ENCODE measurements at places on chromosomes 3 and 15.
A peak's percentile ranks its signal among the peaks of the same experiment; 100 is the strongest.

GRCh38 chr15:73964736-73965093 lies 27.4 kb downstream of the STOML1 start:
- peak; percentile 90 for DNase-seq

DNA sequence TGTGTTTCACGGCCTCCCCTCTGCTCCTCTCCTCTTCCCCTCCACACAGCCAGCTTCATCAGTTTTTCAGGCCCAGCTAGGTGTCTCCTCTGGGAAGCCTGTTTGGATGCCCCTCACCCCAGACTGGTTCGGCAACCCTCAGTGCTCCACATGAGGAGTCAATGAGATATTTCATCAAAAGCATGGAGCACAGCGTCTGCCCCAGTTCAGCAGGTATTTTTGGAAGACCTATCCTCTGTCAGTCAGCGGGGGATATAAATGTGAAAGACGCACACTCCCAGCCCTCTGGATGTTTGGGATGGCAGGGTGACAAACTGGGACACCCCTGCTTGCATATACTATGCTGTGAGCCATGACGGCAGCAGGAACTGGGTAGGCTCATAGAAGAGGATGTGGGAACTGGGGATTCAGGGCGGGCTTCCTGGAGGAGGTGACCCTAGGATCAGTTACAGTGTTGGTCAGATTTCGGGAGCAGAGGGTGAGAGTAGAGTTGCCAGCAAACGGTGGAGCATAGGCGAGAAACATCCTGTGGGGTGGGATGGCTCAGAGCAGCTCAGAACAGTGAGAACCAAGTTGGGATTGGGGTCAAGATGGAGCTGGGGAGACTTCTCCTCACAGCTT lies 42.9 kb downstream of the PXYLP1 start:
- no peak for DNase-seq

- peak; percentile 98 for DNase-seq
Observed at GRCh38 chr3:9500108-9501050, 53.2 kb downstream of the LHFPL4 start.

DNA sequence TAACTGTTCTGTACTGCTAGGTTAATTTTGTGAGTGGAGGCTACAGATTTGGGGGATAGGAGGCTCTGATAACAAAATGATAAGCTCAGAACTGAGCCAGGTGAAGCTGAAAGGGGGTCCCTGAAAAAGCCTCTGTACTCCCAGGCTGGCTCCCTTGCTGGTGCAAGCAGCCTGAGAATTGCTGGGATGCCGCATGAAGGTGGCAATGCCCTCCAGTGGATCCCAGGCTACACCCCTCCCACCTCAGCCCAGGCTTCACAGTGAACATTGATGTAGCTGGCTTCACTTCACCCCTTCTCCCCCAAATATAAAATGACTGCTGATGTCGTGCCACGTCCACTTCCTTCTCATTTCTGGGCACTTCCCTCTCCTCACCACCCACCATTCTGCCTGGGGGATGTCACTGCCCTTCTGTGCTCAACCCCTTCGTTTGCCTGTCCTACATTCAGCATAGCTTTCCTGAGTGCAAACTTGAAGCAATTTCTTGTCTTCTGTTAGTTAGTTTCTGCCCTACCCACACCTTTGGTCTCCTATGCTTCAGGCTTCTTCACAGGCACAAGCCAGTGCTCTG lies 9.7 kb upstream of the ARHGEF26 start:
- no peak for DNase-seq

- no peak for DNase-seq
Observed at GRCh38 chr3:119380697-119381096, 82.7 kb downstream of the TMEM39A start.

DNA sequence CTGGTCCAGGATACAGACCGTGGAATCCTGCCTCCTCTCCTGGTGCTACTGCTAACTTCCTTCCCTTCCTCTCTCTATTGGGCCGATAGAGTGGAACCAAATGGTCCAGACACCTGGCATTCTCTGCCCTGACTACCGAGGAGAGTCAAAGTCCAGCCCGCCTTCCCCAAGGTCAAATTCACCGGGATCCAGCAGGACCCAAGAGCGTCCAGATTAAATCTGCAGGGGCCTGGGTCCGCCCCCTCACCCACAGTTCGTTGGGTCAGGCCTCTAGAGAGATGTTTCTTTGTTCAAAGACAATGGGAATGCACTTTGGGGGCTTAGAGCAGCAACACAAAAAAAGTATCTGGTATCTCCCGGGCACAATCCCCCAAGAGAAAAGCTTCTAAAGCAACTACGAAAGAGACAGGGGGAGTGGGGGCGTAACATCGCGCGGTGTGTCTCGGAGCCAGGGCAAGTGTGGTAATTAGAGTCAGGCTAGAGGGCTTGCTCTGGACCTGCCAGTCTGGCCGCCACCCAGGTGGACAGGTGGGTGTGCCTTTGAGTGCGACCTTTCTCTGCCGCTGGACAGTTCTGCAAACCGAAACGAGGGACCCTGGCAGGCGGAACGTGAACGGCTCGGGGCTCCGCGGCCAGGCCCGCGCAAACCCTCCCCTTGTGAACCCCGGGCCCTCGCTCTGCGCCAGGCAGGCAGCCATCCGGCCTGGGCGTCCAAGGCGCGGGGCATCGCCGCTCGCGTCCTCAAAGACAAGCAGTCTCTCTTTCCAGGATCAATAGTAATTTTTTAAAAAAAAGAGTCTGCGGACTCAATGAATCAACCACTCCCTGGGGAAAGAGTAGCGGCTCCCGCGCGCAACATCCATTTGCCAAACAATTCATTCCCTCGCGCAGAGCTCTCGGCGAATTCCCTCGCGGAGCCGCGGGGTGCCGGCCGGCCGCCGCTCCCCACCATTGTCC lies 806 bp downstream of the KLHL25 start:
- DNase-seq = peak; percentile 94

- DNase-seq = no peak
Observed at GRCh38 chr3:42901073-42901415, 4.9 kb upstream of the ZNF662 start.

DNA sequence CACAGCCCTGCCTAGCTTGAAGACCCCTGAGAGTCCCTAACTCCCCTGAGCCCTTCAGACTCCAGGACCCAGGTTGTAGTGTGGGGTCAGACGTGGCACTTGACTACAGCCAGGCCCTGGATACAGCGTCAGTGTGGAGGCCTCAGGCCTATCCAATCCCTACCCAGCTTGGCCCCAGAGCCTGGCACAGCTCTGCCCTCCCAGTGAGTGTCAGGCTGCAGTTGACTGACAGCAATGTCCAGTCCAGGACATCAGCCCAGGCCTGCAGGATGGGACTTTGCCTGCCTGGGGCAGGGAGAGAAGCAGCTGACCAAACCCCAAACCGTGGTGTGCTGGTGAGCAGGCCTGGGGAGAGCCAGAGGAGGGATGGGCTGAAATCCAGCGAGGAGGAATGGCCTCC lies 27.3 kb downstream of the KLF13 start:
- peak; percentile 86 for DNase-seq

- no peak for DNase-seq
Observed at GRCh38 chr15:68990231-68990991, 24.1 kb upstream of the NOX5 start.

DNA sequence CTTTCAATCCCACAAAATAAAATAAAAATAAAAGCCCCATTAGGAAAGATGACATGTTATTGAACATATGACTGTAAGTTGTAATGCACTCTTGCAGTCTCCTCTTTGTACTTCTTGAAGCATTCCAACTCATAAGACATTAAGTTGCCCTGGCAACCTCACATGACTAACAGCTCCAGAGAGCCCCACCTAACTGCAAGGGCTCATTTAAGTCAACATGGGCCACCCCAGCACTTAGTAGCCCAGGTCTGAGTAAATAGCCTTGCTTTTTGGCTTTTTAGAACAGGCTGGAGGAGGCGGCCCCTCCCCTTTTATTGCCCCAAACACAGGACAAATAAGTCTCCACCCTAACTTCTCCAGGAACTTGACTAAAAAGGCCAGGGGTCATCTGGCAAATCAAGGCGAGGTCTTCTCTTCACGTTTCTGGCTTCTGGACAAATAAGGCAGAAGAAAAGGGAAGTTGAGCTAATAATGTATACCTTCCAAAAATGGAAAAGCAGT lies 135.1 kb downstream of the TMCO5A start:
- DNase-seq = peak; percentile 93

GRCh38 chr3:171121801-171122200 lies 95.3 kb upstream of the SLC2A2 start:
- no peak for DNase-seq

DNA sequence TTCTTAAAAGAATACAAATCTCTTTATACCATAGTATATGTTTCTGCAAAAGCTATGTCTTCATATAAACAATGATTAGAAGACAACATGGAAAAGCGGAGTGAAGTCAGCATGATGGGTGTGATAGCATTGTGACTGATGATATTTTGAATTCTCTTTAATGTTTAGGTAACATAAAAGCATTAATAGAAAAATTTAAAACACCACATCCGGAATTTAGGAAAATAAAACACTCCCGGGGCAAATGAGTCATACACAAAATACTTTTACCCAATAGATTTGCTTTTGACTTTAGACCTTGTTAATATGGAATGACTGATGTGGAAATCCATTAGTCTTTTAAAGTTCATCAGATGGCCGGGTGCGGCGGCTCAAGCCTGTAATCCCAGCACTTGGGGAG lies 134.7 kb downstream of the P3H2 start:
- DNase-seq = peak; percentile 46

DNA sequence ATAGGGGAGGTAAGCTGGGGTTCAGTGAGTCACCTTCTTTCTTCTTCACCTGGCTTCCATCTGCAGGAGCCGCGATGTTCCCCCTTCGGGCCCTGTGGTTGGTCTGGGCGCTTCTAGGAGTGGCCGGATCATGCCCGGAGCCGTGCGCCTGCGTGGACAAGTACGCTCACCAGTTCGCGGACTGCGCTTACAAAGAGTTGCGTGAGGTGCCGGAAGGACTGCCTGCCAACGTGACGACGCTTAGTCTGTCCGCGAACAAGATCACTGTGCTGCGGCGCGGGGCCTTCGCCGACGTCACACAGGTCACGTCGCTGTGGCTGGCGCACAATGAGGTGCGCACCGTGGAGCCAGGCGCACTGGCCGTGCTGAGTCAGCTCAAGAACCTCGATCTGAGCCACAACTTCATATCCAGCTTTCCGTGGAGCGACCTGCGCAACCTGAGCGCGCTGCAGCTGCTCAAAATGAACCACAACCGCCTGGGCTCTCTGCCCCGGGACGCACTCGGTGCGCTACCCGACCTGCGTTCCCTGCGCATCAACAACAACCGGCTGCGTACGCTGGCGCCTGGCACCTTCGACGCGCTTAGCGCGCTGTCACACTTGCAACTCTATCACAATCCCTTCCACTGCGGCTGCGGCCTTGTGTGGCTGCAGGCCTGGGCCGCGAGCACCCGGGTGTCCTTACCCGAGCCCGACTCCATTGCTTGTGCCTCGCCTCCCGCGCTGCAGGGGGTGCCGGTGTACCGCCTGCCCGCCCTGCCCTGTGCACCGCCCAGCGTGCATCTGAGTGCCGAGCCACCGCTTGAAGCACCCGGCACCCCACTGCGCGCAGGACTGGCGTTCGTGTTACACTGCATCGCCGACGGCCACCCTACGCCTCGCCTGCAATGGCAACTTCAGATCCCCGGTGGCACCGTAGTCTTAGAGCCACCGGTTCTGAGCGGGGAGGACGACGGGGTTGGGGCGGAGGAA lies 2.6 kb downstream of the ISLR2 start:
- no peak for DNase-seq

- DNase-seq = peak; percentile 82
Observed at GRCh38 chr3:112074616-112075497, 11.3 kb upstream of the C3orf52 start.

DNA sequence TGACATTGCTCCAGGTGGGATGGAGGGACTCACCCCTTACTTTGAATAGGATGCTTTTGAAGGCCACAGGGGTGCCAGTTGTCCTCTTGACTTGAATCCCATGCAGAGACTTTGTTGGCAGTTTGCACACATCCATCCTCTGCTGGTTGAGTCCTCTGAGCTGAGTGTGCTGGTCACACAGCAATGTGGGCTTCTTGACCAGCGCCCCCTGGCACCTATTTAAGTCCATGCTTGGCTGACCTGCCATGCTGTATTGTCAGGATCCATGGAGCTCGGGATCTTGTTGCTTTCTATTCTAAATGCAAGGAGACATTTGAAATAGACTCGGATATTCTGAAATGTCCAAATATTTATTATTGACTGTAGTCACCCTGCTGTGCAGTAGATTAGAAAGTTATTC lies 19.8 kb downstream of the RAB7A start:
- peak; percentile 81 for DNase-seq

DNA sequence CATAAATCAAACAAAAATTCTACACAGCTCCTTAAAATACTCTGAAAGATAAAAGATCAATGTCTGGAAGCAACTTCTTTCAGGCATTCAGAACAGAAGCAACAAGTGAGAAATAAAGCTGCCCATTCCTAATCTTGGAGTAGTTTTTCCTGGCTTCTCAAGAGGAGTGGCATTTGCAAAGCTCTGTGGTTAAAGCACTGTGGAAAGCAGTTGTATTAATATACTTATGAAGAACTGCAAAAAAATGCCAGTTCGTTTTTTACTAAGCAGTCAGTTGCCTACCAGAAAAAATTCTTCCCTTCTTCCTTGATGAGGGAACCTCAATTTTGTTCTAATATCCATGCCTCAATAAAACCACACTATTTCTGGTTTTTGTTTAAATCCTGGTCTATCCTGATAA lies 197.8 kb downstream of the TNIK start:
- no peak for DNase-seq

- no peak for DNase-seq
Observed at GRCh38 chr3:95567346-95567745, 1247.0 kb upstream of the EPHA6 start.

DNA sequence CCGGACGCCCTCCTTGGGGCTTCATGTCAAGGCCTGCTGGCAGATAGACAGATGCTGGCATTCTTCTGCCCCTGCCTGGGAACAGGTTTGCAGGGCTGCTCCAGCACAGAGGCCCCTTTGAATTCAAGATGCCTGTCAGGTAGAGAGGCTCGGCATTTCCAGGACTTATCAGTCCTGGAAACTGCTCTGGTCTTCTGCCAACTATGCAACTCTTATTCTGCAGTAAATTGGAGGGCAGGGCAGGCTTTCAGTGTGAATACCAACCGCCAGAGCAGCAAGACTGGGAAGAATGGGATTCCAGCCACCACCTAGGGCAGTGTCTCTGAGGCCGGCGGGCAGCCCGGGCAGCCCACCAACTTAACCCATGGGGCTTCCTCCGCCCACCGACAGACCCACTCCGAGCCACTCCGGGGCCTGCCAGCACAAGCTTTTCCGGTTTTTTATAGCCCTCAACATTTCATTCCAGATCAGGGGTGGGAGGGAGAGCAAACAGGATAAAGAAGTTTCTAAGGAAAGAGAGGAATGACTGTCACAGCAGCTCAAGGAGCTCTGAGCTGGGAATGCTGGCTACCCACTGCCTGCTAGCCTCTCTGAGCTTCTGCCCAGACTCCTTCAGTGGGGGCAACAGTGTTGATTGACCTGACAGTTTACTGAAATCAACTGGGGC lies 140.9 kb downstream of the NTRK3 start:
- DNase-seq = no peak

- DNase-seq = peak; percentile 73
Observed at GRCh38 chr3:126530171-126531050, 6.5 kb downstream of the CHST13 start.

Measured in osteoblast (primary cell).